ENCODE measurements at places on chromosomes 2 and 18.
A peak's percentile ranks its signal among the peaks of the same experiment; 100 is the strongest.

GRCh38 chr2:178324077-178324476 lies 126.9 kb downstream of the PRKRA start:
- peak; percentile 19 for DNase-seq

DNA sequence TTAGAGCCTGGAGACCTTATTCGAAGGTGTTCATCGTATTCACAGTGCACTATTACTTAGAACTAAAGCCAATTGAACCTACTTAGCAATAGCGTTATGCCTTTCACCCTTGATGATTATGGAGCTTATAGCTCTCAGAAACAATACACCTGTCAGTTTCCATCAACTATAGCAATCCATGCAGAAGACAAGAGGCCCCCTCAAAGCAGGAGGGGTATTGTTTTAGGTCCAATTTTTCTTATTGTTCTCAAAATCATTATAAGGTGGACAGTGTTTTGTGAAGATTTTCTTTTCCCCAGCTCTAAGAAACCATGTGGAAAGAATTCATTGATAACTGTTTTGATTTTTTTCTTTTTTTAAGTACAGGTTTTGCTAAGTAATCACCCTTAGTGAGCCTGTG lies 135.5 kb downstream of the MEIS1 start:
- DNase-seq, result no peak

DNA sequence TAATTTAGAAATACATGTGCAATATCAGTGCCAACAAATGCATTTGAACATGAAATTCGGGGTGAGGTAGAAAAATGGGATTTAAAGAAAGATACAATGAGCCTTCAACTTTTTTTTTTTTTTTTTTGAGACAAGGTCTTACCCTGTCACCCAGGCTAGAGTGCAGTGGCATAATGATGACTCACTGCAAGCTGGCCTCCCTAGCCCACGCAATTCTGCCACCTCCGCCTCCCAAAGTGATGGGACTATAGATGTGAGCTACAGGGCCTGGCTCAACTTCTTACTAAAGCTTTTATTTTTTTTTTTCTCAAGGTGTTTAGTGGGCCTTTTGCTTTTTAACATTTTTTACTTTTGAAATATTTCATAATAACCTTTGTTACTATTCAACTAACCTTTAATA lies 365.6 kb downstream of the LRRTM4 start:
- no peak for DNase-seq

GRCh38 chr2:159902722-159903121 lies 104.7 kb upstream of the CD302 start:
- no peak for DNase-seq

GRCh38 chr2:159903443-159904126 lies 105.6 kb upstream of the CD302 start:
- DNase-seq, result peak; percentile 80

DNA sequence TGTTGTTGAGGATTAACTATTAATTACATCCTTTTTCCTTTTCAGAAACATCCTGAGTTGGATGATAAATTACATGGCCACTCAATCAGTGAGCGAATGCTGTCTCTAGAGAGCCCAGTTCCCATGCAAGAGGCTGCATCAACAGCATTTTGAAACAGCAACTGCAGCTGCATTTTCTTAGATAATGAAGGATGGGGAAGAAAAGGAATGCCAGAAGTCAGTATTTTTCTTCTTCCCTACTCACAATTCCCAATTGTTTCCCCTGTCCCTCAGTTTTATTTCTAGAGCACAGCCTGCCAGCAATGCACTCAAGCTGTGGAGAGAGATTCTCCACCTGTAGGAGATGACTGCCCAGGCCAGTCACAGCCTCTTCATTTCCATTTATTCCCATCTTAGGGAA lies 6.9 kb downstream of the SCN7A start:
- no peak for DNase-seq

DNA sequence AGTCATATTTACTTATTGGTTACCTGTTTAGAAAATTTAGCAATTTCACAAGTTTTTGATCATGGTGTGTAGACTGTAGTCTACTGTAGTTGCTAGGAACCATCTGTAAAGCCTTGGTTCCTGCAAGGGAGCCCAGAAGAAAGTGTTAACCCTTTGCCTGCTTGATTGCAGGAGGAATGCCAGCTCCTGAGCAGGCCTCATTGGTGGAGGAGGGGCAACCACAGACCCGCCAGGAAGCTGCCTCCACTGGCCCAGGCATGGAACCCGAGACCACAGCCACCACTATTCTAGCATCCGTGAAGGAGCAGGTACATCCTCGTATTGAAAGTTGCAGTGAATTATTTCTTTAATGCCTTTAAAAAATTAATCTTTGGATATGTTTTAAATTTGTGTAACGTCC lies 76.3 kb downstream of the PKP4 start:
- no peak for DNase-seq

- no peak for DNase-seq
Measured at GRCh38 chr2:161990036-161990435, 84.0 kb downstream of the DPP4 start.

DNA sequence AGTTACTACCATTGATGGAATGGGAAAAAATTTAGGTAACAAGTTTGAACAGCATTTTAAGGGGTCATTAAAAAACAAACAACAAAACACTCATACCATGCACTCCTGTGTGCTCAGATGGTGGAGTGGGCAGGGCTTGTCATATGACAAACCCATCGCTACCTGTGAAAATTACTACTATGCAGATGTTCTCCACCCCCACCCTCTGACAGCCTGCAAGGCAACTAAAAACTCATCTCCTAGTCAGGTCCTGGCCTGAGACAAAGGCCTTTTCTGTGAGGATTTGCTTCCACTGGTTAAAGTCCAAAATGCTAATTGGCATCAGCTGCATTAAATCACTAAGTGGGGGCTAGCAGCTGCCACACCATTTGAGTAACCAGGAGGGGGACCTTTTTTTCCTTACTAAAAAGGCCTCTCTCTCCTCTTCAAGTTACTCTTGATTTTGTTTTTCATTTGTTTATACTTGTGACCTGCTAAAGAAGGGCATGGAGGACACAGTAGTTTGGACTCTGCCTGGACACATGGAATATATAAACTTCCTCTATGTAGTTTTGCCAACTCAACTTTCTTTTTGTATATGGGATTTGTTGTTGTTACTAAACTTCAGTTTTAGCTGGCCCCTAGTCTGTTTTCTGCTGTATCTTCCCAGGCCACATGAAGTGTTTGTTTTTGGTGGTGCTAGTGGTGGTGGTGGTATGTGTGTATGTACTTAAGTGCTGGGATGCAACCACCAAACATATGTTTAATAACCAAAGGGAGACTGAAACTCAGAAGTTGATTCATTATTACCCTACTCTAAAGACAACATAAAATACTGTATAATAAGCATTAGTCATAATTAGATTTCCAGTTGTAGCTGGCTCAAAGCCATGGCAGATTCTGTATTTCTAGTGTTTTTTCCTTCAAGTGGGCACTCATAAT lies 121.3 kb downstream of the MAP4K4 start:
- DNase-seq, result no peak

DNA sequence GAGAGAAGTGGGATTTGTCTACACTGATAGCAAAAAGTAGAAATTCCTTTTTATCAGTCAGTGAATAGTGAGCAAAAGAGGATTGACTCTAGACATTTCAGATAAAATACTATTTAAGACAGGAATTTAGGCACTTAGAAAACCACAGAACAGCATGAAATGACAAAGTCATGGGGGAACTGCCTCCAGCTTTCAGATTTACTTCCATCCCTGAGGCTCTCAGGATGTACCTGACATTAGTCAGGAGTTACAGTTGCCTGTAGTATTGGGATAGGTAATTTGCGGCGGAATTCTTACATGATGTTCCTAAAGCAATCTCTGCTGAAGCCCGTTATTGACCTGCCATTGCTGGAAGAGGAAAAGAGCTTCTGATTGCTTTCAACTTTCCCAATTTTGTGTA lies 337.1 kb upstream of the MAP2 start:
- DNase-seq, result no peak

All from hematopoietic multipotent progenitor cell (in vitro differentiated cells).